GM23248 (cell line): ENCODE measurements at places on chromosomes 11 and 22.
A peak's percentile ranks its signal among the peaks of the same experiment; 100 is the strongest.

DNA sequence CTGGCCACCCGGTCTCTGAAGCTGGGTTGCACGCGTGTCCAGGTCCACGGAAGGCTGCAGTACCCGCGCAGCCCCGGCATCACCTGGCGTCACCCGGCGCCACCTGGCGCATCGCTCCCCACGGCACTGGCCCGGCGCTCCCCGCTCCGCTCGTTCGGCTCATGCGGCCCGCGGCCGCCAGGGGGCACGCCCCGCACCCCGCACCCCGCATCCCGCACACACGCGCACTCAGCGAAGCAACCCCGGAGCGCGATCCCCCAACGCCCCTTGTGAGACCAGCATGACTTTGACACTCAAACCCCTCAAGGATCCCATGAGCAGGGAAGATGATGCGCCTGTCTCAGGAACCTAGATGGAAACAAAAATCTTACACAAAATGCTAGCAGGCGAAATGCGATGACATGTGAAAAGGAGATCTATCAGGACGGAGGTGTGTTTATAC is 11.9 kb downstream of the B3GNT6 start:
- peak; percentile 50 for DNase-seq

- DNase-seq = no peak
These were observed 57.5 kb downstream of the BCR start for GRCh38 chr22:23237841-23238240.

- no peak for DNase-seq
These were observed 17.3 kb upstream of the MRGPRF start for GRCh38 chr11:69030301-69030700.

GRCh38 chr22:50011447-50012210 is 936 bp downstream of the IL17REL start:
- DNase-seq = no peak

- DNase-seq = peak; percentile 77
These were observed 46.2 kb downstream of the IGF2 start for GRCh38 chr11:2092956-2093412.

GRCh38 chr22:22075382-22076163 is 93.0 kb upstream of the TOP3B start:
- no peak for DNase-seq

GRCh38 chr11:67371189-67371910 is 2.0 kb downstream of the CLCF1 start:
- DNase-seq = peak; percentile 86

DNA sequence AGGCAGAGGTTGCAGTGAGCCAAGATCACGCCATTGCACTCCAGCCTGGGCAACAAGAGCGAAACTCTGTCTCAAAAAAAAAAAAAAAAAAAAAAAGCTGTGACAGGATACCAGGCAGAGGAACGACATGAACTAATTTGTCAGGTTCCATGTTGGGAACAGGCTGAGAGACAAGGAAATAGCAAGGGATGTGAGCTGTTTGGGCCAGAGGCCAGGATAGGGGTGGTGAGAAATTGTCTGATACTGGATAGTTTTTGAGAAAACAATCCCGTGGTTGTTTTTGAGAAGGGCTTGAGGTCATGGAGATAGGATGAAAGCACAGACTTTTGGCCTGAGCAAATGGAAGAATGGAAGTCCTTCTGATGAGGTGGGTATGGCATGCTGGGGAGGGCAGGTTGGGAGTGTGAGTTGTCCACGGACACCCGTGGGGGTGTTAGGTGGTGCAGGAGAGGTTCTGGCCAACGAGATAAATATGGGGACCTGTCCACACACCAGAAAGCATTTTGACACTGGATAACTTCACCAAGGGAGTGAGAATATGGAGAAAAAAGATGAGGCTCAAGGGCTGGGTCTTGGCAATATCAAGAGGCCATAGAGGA is 13.7 kb downstream of the PIWIL3 start:
- DNase-seq = no peak

GRCh38 chr11:13769188-13769587 is 100.7 kb downstream of the FAR1 start:
- no peak for DNase-seq

DNA sequence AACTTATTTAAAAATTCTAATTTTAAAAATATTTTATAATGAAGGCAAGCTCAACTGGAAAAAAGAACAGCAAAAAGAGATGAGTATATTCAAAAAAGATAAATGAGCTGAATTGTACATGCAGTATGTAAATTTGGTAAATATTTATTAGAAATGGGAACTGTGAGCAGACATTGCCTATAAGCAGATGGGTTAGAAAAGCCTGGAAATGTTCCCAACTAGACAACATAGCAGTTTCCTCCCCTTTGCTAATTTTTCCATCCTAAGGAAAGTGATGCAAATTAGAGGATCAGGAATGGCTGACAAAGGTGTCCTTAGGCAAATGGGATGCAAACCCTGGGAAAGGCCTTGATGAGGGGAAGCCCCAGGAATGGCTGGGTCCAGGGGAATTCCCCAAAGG is 37.2 kb downstream of the TP53I11 start:
- no peak for DNase-seq
